Stimulated activated CD4-positive, alpha-beta T cell treated with anti-CD3 and anti-CD28 coated beads, Interleukin-2, amount 100 ng/mL, for 48 hours (primary cell): ENCODE measurements at places on chromosomes 11 and 22.

GRCh38 chr11:58905721-58906547 lies 33.4 kb upstream of the GLYATL1 start:
- no peak for DNase-seq

GRCh38 chr22:45952151-45952550 lies 24.8 kb downstream of the WNT7B start:
- DNase-seq, result no peak

- DNase-seq, result peak; percentile 41
Observed at GRCh38 chr11:57499413-57499982, 16.0 kb downstream of the SLC43A1 start.

DNA sequence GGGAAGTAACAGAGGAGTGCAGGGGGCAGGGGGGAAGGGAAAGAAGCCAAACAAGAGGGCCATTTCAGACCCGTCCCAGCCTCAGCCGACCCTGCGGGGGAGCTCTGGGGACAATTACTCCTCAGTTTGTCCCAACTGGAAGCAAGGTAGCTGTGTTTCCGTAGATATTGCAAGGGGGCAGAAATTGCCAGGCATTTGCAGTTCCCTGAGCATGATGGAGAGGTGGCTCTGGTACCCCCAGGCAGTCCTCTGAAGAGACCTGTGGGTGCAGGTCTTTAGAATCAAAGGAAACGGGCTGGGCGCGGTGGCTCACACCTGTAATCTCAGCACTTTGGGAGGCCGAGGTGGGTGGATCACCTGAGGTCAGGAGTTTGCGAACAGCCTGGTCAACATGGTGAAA lies 13.8 kb upstream of the JAM3 start:
- DNase-seq, result no peak

- DNase-seq, result no peak
Observed at GRCh38 chr11:63553759-63554158, 9.4 kb downstream of the PLAAT2 start.

GRCh38 chr11:85643191-85643614 lies 4.6 kb upstream of the TMEM126A start:
- no peak for DNase-seq

GRCh38 chr11:2160736-2161259 lies at the start of gene INS:
Gene INS (minus strand): TSS chr11:2161209. CDS start chr11:2160971, 238 bp downstream.
- no peak for DNase-seq

DNA sequence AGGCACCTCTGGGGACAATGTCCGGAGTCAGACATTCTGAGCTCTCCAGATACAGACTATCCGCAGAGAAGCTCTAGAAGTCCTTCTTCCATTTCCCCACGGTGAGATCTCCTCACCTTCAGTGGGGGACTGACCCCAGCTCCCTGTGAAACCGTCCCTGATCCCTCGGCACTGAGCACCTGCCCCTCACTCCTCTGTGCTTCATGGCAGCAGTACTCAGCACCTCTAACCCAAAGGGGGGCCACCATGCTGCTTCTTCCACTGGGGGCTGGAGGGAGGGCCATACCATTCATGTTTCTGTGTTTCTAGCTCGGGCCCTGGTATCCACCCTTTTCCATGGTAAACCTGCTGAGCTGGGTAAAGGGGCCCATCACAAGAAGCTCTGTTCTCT lies 321.7 kb downstream of the BRD1 start:
- DNase-seq, result no peak

DNA sequence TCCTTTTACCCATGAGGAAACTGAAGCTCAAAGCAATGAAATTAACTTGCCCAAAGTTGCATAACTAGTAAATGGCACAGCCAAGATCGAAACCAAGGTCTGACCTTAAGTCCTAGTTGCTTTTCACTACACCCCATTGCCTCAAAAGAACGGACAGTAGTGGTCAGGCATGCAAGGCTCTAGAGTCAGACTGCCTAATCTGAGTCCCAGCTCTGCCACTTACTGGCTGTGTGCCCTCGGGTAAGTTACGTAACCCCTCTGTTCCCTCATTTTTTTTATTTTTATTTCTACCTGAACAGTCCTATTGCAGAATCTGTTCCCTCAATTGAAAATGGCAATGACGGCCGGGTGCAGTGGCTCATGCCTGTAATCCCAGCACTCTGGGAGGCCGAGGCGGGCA lies 9.6 kb downstream of the CYB561A3 start:
- no peak for DNase-seq

- DNase-seq, result no peak
Observed at GRCh38 chr11:43992183-43992582, 49.7 kb downstream of the C11orf96 start.

GRCh38 chr11:47270331-47271271 lies 668 bp downstream of the MADD start:
- no peak for DNase-seq

GRCh38 chr11:88188251-88188931 lies 13.1 kb upstream of the RAB38 start:
- no peak for DNase-seq

DNA sequence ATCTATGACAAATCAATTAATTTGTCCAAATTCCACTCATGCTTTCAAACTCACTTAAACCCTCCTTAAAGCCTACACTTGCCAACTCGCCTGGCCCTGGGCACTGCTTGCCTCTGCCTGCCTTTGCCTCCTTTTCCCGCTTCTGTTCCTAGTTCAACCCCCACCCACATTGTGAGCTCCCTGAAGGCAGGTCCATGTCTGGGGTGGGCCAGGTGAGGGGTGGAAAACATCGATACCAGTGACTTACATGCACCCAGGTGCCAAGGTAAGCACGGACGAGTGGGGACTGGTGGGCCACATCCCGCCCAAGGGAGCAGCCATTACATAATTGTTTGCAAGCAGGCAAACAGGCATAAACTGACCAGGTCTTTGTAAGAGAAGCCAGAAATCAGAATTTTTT lies 146.2 kb downstream of the ST3GAL4 start:
- no peak for DNase-seq

GRCh38 chr11:34261820-34262219 lies 96.0 kb downstream of the ABTB2 start:
- DNase-seq, result no peak

DNA sequence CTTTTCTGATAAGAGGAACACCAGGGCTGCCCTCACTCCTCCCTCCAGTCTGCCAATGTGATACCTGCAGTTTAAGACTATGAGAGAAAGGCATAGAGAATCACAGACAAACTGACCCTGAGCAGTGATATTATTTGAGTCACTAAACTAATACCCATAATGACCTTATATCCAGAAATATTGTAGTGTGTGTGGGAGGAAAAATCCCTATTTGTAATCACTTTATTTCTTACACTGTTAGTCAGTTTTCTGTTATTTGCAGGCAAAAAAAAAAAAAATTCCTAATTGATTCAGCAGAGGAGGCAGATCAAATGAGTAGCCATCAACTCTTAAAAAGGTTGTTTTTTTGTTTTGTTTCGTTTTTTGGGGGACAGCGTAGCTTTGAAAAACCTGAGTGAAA lies 82.5 kb downstream of the MAML2 start:
- no peak for DNase-seq
